Activated CD8-positive, alpha-beta memory T cell treated with anti-CD3 and anti-CD28 coated beads for 1 hour (primary cell): ENCODE measurements at places on chromosomes 1 and 21.

DNA sequence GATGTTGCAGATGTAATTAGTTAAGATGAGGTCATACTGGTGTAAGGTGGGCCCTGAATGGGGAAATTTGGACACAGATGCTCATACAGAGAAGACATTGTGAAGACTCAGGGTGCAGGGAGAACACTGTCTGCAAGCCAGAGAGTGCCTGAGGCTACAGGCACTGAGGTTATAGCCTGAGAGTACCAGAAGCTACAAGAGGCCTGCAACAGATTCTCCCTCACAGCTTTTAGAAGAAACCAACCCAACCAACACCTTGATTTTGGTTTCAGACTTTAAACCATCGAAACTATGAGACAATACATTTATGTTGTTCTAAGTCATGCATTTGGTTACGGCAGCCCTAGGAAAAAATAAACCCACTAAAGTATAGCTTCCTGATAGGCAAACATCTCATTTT, 321.7 kb upstream of the USP25 start:
- DNase-seq, result no peak

GRCh38 chr1:206442101-206442500, 28.2 kb upstream of the IKBKE start:
- no peak for DNase-seq

DNA sequence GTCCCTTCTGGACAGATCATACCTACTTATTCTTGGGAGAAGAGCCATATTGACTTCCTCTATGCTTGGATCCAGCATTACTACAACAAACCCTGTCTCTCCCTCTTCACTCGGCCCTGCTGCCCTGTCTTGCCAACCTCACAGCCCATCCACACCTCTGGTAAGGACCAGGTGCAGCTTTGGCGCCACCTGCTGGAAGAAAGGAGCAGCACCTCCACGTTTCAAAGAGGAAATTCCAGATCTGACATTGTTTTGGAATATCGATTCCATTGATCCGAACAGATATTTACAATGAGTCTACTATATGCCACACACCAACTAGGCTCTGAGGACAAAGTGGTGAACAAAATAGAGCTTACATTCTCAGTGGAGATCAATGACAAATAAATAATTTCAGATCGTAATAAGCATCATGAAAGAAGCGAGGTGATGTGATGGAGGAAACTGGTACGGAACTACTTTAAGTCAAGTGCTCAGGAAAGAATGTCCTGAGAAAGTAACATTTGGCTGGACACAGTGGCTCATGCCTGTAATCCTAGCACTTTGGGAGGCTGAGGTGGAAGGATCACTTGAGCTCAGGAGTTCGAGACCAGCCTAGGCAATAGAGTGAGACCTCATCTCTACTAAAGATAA, 18.7 kb downstream of the MFSD2A start:
- peak; percentile 61 for DNase-seq

GRCh38 chr1:58763214-58763613, 20.6 kb downstream of the JUN start:
- no peak for DNase-seq

DNA sequence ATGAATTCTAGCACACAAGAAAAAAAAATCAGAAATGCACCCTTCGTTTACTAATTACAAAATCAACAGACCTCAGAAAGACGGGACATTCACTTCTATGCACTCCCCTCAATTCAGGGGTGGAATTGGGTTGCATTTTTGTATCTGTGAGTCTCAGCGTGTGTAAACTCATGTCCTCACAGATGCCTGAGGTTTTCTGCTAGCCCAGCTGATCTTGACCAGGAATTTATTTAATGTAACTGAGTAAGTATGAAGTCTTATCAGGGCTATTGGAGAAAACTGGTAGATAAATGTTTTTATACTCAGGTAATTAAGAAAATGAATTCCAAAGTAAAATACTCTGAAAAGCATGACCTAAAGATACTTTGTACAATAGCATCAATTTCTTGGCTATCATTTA, 167.7 kb downstream of the RUNX1 start:
- DNase-seq, result no peak

DNA sequence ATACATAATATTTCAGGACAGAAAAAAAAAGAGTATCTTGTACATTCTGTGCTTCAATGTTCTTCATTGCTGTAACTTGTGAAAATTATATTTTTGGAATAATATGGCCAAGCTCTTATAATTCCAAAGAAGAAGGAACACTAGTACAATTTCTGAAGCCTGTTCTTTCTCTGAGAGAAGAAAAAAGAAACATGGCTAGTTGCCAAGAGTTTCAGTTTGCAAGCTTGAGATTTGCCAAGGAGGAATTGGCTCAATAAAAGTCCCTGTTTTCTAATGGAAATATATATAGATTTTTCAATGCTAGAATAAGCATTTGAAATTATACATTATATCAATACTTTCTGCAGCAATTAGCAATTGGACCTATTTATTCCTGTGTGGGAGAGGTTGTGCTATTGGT, 285.2 kb upstream of the NEGR1 start:
- DNase-seq, result no peak

DNA sequence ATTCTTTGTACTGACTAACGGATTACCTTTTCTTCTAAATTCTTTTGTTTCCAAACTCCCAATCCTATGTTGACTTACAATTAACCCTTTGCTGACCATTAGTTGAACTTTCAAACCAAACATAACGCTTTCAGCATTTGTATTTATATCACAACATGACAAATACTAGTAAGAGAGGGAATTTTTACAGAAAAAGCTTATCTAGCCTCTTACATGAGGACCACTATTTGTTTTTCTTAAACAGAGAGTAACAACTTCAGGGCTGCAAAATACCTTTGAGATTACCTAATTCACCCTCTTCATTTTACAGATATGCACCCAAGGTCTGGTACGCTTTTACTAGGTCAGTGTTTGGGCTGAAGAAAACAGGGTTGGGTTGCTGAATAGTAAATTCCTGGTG, 45.0 kb upstream of the CXADR start:
- no peak for DNase-seq

- DNase-seq, result no peak
Observed at GRCh38 chr1:18469514-18469913, 11.2 kb upstream of the KLHDC7A start.

DNA sequence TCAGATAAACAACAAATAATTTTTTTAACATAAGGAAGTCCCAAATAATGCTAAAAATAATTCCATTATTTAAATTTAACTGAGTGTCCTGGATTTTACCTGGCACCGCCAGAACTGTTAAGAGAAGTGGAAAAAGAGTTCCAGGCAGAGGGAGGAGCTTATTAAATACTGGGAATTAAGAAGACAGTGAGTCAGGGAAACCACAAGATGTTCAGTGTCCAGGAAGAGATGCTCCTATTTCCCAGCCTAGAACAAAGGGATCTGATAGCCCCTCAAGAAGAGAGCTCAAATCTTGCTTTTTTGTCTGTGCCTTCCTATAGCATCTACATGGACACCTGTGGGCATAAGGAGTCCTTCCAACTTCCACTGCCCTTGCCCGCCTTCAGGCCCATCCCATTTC, 85.9 kb downstream of the PGM1 start:
- no peak for DNase-seq

- no peak for DNase-seq
Observed at GRCh38 chr1:115680730-115681111, 39.0 kb downstream of the VANGL1 start.

GRCh38 chr21:32322103-32322502, 23.4 kb downstream of the MRAP start:
- no peak for DNase-seq

GRCh38 chr1:43994071-43994470, 2.7 kb downstream of the CCDC24 start:
- DNase-seq, result no peak

DNA sequence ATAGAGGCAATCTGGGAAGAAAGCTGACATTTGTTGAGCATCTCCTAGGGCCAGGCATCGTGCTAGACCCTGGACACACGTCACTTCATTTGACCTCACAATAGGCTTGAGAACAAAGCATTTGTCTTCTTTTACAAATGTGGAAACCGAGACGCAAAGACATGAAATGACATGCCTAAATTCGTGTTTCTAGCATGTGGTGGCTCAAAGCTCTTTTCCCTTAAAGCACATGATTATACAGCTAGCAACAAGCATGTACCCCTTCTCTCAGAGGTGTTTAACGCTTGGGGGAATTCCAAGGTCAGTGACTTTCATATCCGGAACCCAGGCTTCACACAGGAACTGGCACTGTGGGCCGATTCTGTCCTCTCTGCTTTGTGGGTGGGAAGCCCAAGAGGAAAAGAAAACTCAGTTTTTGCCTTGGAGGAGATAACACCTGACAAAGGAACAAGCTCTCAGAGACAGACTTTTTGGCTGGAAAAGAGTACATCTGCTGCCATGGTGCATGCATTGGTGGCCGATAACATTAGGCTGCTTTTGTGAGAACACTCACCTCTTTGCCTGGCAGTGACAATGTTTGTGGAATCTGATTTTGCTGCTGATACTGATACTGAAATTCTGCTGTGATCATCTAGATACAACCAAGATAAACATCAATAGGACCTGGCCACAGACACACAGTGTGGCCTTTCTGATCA, 15.4 kb upstream of the CD2 start:
- DNase-seq, result peak; percentile 26

GRCh38 chr1:64691626-64692025, 53.2 kb upstream of the RAVER2 start:
- DNase-seq, result no peak

- no peak for DNase-seq
Observed at GRCh38 chr1:14567056-14567455, 31.4 kb upstream of the KAZN start.

DNA sequence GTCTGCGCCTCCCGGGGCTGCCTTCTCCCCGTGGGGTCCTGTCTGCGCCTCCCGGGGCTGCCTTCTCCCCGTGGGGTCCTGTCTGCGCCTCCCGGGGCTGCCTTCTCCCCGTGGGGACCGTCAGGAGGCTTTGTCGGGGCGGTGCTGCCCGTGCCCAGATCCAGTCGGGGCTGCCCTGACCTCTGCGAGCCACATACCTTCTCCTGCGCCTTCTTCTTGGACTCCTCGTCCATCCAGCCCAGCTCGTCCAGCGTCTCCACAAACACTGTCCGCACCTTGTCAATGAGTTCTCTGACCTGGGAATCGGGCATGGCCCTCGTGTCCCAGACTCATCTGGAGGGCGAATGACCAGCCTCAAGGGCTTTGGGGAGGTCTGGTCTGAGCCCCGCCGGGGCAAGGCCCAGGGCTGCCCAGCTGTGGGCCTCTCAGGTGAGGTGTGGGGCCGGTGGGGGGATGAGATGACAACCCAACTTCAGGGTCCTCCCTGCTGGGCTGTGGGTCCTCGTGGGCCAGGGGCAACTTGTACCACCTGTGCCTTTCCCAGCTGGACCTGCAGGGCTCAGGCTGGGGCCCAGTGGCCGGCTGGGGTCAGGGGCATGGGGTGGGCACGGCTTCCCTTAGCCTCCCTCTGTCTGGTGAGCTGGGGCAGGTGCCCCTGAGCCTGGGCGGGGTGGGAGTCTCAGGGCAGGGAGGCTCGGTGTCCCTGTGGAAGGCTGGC, 9.4 kb downstream of the PRXL2B start:
- DNase-seq, result no peak

DNA sequence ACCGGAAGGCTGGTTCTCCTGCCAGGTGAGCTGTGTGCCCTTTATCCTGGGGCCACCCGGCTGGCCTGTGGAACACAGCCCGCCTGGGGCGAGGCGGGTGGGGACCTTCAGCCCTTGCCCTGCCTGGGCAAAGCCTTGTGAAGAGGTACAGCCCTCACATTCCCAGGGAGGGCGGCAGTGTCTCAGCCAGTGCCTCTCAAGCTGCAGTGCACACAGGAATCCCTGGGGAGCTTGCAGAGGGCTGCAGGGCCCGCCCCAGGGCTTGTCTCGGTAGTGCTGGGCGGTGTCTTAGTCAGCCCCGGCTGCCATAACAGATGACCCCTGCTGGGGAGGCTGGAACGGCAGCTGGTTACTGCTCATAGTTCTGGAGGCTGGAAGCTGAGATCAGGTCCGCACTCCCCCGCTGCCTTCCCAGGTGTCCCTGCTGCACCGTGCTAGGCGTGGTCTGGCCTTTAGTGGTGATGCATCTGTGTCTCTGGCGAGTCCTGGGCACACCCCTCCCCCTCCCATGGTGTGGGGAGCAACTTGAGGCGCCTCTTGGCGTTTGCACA, 12.6 kb downstream of the DFFB start:
- no peak for DNase-seq

DNA sequence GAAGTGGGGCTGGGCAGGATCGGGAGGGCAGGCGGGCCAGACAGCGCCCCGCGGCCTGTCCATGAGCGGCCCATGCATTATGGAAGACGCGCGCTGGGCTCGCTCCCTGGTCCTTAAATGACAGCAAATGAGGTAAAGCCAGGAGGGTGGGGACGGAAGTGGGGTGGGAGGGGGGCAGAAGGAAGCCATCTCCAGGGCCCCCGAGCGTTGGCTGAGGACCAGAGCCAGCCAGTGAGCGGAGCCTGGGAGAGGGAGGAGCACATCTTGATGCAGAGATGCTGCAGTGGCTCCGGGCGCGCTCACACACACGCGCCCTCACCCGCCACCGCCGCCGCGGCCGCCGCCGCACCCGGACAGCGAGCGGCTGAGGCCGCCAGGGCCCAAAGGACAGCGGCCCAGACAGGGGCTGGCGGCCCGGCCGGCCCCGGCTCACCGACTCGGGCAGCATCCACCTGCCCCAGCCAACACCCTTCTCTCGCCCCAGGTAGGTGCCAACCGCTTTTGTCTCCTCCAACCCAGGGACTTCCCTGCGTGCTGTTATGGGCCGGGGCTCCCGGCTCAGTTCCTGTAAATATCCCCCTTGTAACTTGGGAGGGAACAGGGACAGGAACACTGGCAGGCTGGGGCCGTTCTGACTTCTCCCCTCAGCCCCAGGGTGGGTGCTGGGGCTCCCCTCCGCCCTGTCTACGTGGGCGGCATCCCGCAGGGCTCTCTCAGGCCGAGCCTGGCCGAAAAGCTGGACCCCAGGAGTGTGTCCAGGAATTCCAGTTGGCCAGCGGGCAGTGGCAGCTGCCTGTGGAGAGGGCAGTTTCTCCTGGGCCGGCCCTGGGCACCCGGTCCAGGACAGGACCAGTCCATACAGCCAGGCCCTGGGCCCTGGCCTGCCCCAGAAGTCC, at the start of gene CNTN2:
Gene CNTN2 (plus strand): TSS at position 302 of the 896 bp plus-strand sequence. CDS start 9,974 bp downstream, outside the sequence.
- DNase-seq, result no peak

- no peak for DNase-seq
Observed at GRCh38 chr1:220921971-220922635, 42.9 kb downstream of the HLX start.

DNA sequence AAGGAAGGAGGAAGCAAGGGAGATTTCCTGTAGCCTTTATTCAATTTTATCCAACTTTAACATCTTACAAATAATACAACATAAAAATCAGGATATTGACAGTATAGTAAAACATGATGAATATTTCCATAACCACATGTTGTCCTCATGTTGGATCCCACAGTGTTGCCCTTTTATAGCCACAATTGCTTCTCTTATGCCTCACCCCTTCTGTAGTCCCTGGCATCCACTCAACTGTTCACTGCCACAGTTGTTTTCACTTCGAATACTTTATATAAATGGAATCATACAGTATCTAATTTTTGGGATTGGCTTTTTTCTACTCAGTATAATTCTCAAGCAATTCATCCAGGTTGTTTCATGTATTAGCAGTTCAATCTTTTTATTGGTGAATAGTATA, 44.8 kb downstream of the SRSF11 start:
- DNase-seq, result no peak

GRCh38 chr1:27136998-27137542, 17.9 kb downstream of the SLC9A1 start:
- peak; percentile 40 for DNase-seq
